Left kidney (tissue), 8 donors: ENCODE measurements at places on chromosomes 12 and 14. TPM values are rescaled to one million over a fixed set of nuclear protein-coding genes. Genes with fewer than 3 reads are reported as not detected.

TPH2 gene
- 0.10 TPM for polyA plus RNA-seq

ZDHHC22 gene
- 0.57 TPM for polyA plus RNA-seq

CABP1 gene
- 7.7 TPM for polyA plus RNA-seq

ZFHX2 gene
- 9.6 TPM for polyA plus RNA-seq

AHSA1 gene
- 218 TPM for polyA plus RNA-seq

SCNN1A gene
- 80.1 TPM for polyA plus RNA-seq

DNA sequence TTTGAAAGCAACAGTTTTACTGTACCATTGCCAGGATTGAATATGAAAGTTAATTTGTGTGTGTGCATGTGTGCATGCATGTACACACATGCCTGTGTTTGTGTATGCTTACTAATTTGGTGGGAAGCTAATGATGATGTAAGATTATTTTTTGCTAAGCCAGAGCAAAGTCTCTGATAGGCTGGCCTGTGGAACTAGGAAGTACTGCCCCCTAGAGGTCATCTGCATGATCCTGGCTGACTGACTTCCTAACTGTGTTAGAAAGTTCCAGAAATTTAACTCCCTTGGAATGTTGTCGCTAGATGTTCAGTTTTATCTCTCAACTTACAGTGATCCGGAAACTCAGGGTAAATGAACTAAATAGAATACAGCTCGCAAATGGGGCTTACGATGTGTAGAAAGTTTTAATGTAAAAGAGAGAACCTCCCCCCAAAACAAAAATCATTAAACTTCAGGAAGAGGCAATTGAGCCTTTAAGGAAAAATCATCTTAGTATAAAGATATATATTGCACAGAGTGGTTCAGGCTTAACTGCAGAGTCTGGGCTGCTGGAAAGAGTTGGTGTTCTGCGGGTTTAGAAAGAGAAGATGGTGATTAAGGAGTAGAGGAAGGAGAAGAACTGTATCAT lies 34.3 kb upstream of the SLC38A1 start:
- DNase-seq, result no peak

DNA sequence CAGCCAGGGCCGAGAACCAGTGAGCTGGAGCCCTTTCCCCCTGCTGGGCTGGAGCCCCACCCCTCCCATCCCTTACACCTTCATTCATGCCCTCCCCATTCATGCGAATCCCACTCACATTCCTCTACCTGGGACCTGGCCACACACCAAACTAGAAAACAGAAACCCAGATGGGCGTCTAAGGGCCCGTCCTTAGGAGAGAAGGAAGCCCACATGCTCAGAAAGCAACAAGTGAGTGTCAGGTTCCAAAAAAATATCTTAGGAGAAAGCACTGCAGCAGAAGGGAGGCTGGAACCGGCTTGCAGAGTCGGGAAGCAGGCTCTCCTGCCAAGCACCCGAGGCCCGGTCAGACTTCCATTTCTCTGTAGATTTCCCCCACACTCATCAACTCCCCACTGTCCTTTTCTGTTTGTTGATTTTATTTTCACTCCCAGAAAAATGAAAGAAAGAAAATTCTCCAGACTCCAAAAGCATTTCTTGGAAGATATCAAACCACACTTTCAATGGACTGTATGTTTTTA lies 13.6 kb downstream of the BCL11B start:
- no peak for DNase-seq

DNA sequence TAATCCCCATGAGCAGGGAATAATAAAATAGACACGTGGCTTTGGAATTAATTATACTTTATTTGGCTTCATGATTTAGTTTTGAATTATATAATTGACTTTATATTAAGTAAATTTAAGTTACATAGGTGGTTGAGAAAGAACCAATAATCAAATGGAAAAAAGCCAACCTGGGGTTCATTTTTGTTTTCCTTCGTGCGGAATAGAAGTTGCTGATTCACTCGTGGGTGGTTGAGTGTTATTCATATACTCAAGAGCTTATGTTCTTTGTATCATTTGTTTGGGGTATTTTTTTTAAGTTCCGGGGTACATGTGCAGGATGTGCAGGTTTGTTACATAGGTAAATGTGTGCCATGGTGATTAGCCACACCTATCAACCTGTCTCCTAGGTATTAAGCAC lies 58.0 kb downstream of the ZNF664 start:
- no peak for DNase-seq

- peak; percentile 24 for DNase-seq
These were observed 346.9 kb upstream of the FKBP4 start for GRCh38 chr12:2447861-2448260.

DNA sequence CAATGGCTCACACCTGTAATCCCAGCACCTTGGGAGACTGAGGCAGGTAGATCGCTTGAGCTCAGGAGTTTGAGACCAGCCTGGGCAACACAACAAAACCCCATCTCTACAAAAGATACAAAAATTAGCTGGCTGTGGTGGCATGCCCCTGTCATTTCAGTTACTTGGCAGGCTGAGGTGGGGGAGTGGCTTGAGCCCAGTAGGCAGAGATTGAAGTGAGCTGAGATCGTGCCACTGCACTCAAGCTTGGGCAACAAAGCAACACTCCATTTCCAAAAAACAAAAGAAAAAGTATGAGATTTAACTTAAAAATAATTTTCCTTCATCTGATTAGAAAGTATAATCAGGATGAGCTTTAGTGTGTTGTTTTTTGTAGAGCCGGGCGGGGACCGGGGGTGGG lies 47.9 kb upstream of the BCAT1 start:
- no peak for DNase-seq

DNA sequence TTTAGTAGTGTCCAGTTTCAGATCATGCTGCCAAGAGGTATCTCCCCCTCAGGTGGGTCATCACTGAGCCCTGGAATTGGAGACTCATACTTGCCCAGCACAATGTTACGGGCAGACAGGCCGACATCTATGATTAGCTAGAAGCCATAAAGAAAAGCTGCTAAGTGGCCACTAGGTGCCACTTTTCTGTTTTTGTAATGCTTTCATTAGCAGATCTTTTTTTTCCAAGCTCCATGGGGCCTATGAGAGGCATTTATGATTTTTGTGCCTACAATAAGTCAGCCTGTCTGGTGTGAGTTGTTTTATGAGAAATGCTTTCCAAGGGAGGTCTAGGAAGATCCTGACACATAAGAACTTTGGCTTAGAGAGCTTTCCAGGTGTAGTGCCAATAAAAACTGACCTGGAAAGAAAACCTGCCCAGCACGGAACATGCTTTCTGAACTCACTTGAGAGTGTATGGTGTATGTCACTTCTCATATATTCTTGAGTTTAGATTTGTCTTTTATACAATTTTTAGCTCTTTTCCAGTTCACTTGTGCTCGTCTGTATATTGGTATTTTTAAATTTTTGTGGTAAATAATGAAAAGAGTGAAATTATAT lies 21.8 kb upstream of the SMCO2 start:
- peak; percentile 45 for DNase-seq

DNA sequence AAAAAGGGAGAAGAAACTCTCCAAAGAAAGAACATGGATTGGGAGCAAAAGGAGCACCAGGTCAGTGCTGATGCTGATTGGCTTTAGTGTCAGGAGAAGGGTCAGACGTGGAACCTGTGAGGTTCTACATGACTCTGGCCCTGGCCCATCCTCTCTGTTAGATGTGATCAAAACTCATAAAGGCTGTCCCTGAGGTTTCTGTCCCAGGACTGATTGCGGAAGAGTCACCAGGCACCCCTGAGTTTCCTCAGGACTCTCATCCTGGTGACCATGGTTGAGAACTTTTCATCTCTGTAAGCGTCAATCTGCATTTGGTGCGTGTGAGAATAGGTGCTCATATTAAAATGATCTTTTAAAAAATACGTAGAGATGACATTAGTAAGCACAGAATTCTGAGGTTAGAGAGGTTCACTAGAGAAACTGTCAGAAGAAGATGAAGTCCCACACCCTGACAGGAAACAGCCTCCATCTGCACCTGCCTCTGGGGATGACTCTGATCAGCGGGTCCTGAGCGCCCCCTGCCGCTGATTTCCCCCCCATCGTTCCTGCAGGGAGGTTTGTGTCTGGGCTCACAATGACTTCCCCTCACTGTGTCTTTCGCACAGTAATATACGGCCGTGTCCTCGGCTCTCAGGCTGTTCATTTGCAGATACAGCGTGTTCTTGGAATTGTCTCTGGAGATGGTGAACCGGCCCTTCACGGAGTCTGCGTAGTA lies 741.8 kb downstream of the TMEM121 start:
- no peak for DNase-seq

DNA sequence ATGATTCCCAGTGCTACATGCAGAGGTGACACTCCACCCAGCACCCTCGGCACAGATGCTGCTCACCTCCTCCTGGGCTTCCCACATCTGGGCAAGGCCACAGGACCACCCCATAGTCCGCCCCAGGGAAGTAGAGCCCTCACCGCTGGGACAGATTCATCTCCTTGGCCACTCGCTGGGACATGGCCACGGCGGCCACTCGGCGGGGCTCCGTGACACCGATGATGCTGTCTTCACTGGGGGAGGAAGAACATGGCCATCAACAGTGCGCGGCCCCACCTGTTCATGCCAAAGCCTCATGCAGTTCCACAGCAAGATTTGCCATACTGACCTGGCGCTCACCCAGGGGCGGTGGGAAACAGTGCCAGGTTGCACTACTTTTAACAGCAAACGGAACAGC lies 13.7 kb downstream of the DHX37 start:
- DNase-seq, result no peak

GRCh38 chr14:89801136-89801535 lies 153.4 kb downstream of the EFCAB11 start:
- DNase-seq, result no peak

GRCh38 chr14:41498959-41499358 lies 107.7 kb upstream of the LRFN5 start:
- DNase-seq, result no peak

DNA sequence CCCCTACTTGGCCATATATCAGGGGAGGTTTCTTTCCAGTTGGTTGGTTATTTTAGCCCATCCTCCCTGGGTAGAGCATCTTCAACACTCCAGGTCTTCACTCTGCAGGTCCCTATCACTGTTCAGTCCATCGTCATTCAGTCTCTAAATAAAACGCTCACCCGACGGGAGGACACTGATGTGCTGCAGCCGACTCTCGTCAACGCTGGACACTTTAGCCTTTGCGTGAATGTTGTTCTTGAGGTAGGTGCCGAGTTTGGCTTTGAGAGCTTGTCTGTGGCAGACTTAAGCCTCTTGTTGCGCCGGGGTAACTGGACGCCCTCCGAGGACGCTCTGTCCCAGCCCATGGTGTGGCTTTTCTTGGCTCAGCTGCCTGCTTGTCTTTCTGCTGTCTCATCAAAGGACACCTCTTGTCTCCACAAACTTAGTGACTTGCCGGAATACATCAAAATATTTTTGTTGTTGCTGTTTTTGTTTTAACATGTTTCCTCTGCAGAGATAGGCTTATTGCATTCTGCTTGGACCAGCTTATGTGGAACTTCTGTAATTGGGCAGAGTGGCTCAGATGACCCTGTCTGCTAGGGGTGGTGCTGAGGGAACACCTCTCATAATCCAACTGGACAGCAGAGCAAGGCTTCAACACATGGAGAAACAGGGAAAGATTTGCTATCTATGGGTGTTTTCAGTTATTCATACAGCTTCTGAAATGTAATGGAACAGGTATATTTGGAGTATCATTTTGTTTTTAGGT lies 26.5 kb downstream of the TCTN1 start:
- DNase-seq, result no peak

GRCh38 chr12:81668475-81668874 lies 90.7 kb downstream of the PPFIA2 start:
- no peak for DNase-seq

- no peak for DNase-seq
These were observed 30.4 kb downstream of the DENND5B start for GRCh38 chr12:31560516-31560915.

- DNase-seq, result no peak
These were observed 97.8 kb downstream of the BCL11B start for GRCh38 chr14:99174081-99174769.

DNA sequence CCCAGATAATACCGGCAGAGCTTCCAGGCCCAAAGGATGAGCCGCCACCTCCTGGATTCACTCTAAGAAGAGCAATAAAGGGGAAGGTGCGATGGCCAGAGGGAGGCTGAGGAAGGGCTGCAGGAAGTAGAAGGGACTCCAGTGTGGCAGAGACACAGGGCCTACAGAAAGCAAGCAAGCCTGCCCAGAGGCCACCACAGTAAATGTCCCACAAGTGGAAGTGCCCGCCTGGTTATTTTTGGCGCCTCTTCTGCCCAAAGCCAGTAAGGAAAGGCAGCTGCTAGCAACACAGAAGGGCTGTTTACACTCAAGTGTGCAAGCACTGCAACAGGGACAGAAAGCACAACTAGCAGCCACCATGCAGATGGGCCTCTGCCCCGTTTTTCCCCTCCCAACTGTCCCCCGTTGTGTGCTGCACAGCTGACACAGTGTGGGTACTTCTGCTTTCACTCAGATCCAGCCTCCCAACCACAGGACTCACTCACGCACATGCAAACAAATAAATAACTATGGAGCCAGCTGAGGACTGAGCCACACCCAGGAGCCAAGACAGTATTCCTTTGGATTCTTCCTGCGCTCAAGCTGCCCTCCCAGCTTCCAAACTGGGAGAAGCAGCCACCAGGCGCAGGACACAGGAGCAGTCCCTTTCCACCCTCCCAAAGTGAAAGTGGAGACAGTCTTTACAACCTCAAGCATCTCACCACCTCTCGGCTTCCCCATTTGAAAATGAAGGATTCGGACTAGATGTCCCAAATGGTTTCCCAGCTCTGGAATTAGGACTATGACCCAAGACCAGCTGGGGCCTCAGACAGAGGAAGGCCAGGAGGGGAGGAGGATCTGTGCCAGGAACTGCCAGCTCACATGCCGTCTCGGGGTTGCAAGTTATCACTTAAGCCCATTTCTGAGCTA lies 40.0 kb upstream of the PNMA1 start:
- DNase-seq, result no peak
